ENCODE measurements at places on chromosomes 13 and 19. TPM values are rescaled to one million over a fixed set of nuclear protein-coding genes. Genes with fewer than 3 reads are reported as not detected.

Gene LGI4
- total RNA-seq = 0.21 TPM

Gene PODNL1
- total RNA-seq = 13.9 TPM

Gene CDC34
- 63.8 TPM for total RNA-seq

Gene MAMSTR
- total RNA-seq = 2.3 TPM

Gene NOP53
- total RNA-seq = 108 TPM

Gene HSD11B1L
- total RNA-seq = 9.1 TPM

Gene ZNF534
- total RNA-seq = not detected

Gene CFAP97D2
- not detected for total RNA-seq

Gene ADAMTSL5
- 18.1 TPM for total RNA-seq

DNA sequence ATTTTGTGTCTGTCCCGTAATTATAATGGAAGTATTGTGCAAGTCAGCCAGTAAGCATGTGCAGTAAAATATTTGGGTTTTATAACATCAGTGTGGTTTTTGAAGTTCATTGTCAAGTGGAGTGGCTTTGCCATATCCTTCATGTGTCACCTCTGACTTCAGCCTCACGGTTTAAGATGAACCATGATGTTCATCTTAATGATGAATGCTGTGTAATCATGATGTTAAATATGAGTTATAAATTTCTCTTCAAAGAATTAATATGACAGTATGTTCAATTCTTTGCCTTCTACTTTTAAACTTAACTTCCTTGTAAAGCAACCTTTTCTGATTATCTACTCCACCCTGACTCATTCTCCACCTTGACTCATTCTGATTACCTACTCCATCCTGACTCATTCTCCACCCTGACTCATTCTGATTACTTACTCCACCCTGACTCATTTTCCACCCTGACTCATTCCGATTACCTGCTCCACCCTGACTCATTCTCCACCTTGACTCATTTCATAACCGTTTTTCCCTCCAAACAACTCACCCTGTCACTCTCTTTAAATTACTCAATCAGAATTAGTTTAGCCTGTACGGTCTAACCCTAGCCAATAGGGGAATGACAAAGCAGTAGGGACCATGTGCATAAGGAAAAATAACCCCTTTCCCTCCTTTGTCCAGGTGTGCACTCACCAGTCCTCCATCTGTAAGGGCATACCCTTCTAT is 50.3 kb upstream of the ANKRD10 start:
- peak; percentile 93 for DNase-seq

DNA sequence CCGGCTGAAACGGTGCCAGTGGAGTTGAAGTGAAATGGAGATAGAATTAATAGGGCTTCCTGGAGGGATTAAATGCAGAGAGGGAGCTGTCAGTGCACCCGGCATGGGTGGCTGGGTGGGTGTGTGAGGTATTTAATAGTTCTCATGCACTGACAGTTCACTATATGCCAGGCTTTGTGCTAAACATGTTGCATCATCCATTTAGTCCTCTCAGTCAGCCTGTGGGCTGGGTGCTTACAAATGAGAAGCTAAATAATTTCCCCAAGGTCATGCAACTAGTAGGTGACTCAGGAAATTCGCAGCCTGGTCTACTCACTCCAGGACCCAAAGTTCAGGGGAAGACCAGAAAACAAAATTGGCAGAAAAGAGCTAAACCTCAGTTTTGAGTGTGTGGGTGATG is 63.5 kb upstream of the SPATA13 start:
- DNase-seq = peak; percentile 21

GRCh38 chr19:45897261-45897812 is 5.1 kb downstream of the MYPOP start:
- no peak for DNase-seq

DNA sequence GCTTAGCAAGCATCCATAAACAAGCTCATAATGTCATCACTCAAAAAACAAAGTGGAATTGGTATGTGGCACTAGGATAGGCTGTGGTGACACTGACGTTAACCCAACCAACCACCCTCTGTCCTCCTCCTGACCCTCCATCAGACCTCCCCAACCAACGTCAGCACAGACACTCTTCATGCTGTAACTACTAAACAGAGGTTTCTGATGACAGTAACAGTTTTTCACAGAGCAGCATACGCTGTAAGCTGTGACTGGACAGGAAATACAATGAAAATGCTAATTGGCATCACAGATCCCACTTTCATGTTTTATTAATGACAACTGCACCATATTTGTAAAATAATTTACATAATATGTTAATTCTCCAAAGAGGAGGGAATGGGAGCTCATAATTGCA is 238.0 kb downstream of the IRS2 start:
- no peak for DNase-seq

DNA sequence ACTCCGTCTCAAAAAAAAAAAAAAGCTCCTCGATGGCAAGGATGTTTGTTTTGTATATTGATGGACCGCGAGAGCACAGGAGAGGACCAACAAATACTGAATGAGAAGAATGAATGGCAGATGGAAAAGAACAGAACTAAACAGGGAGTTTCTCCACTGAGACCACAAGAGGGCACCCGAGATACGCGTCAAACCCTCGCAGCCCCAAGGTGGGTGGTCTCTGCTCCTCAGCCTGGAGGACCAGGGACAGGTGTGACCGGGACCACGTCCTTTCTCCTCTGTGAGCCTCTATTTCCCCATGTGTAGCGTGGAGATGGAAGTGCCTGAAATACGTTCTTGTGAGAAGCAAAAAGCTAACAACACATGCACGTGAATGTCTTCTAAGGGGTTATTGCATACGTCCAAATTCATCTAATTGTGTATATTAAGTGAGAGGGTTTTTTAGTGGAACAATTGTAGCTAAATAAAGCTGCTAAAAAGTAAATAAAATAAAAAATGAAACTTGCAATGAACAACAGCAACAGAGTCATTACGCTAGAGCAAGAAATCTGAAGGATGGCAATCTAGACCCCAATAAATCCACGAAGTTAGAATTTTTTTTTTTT is 8.3 kb upstream of the CDC42EP5 start:
- no peak for DNase-seq

DNA sequence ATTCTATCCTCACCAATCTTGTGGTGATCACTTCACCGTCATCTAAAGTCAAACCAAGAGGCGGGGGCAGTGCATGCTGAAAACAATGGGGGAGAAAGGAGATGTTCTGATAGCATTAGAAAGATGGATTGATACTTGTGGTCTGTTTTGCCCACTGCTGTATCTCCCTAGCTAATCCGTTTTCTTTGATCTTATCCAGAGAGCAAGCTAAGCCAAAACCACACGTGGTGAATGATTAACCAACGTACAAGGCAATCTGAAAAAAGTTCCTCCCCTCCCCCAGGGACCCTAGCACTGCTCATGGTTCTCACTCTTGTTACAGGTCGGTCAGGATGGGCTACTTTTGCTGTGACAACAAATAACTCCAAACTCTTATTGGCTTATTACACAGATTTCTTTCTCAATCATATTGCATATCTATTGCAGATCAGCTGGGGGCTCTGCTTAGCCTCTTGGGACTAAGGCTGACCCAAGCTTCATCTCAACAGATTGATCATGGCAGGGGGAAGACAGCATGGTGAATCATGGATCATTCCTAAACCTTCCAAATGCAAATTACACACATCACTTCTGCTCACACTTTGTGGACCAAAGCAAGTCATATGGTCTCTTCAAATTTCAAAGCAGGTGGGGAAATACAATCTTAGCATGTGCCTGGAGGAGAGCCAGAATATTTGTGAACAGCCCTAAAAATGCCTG is 11.9 kb upstream of the C13orf42 start:
- no peak for DNase-seq

DNA sequence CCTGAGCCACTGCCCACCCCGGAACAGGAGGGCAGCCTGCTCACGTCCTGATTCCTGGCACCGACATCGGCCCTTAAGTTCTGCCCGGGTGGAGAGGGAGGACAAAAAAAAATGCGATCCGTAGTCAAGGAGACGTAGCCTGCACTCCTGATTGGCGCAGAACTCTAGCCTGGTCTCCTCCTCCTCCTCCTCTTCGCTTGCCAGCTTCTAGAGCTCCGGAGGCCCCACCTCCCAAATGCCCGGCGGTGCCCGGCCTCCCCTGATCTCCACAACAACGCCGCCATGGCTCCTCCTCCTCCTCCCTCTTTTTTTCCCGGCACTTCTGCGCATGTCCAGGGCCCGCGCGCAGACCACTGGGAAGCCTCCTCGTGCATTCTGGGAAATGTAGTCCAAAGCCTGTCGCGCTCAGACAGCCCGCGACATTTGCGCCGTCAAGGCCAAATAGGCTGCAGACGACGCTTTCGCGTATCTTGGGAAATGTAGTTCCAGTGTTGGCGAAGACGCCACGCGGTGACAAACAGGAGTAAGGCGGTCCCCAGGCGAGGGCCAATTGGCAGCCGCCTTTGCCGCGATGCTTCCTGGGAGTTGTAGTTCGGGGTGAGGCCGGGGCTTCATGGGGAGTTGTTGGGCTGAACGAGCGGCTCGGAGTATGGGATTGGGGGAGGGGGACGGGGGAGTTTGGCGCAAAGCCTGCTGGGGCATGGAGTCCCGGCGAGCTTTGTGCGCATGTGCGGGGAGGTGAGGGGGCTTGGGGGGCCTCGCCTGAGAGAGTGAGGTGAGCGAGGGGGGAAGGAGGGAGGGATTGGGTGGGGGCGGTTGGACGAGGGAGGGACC is at the start of gene ZNF444:
Gene ZNF444, plus strand, starts transcription at position 705 of the 834 bp plus-strand sequence. CDS start 5,625 bp downstream, outside the sequence.
- peak; percentile 99 for DNase-seq

- no peak for DNase-seq
Observed at GRCh38 chr13:26325876-26326275, 71.9 kb downstream of the CDK8 start.

DNA sequence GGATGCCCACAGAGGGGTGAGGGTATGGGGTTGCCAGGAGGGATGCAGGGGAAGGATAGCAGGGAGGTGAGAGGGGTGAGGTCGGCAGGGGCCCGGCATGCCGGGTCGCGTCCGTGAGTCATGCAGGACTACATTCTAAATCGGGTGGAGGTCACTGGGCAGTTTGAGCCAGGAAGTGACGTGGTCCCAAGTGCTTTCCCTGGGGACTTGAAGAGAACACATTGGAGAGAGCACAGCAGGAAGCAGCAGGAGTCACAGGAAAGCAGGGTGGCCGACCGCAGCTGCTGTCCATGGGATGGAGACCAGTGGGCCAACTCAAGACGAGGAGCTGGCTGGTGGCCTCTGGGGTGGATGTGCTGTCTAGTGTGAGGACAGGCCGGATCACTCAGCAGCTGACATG is 92.0 kb upstream of the WASF3 start:
- no peak for DNase-seq

- no peak for DNase-seq
Observed at GRCh38 chr13:53201454-53202225, 173.0 kb downstream of the OLFM4 start.

DNA sequence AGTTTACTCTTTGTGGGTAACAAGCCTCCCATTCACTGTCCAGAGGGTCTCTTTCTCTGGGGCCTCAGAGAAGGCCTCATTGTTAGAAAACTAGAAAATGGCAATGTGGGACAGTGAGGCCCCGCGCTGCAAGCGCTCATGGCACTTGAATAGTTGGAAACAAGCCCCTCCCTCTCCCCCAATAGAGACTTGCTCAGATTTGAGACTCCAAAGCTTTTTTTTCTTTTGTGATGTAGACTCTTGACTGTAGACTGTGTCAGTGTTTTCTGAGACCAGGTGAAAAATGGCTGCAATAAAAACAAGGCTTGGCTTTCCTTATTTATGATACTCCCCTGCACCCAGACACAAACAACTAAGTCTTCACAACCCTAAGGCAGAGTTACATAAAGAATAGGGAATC is 38.7 kb upstream of the UBL3 start:
- no peak for DNase-seq

GRCh38 chr13:28792992-28793391 is 27.1 kb upstream of the MTUS2 start:
- DNase-seq = peak; percentile 90

DNA sequence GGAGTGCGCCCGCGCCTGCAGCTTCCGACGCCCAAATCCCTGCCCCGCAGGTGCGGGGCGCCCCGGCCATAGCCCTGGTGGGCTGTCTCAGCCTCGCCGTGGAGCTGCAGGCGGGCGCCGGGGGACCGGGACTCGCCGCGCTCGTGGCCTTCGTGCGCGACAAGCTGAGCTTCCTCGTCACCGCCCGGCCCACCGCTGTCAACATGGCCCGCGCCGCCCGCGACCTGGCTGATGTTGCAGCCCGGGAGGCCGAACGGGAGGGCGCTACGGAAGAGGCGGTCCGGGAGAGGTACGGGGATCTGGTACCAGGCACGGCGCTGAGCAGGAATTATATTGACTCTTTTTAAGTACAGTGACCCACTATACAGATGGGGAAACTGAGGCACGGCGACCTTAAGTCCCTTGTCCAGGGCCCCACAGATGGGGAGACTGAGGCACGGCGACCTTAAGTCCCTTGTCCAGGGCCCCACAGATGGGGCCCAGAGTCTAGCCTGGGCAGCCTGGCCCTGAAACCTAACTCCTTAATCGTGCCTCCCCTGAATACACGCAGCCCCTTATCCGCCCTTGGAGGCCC is 586 bp downstream of the MRI1 start:
- no peak for DNase-seq

DNA sequence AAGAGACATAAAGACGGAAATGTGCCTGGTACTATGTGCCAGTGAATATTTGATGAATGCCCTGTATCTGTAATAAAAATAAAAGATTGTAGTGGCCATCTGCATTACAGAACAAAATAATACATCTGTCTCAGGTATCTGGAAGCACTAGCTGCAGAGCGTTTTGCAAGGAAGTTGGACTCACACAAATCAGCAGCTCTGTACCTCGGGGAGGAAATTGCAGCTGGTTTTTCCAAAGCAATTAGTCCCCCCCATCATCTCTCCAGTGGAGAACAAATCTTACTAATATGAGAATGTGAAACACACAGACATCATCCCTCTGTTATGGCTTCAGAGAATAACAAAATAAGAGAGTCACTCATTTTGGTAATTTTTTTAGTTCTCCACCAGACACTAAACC is 245.3 kb downstream of the ITGBL1 start:
- no peak for DNase-seq

GRCh38 chr19:11496391-11497163 is 9.1 kb downstream of the ZNF653 start:
- DNase-seq = peak; percentile 80

DNA sequence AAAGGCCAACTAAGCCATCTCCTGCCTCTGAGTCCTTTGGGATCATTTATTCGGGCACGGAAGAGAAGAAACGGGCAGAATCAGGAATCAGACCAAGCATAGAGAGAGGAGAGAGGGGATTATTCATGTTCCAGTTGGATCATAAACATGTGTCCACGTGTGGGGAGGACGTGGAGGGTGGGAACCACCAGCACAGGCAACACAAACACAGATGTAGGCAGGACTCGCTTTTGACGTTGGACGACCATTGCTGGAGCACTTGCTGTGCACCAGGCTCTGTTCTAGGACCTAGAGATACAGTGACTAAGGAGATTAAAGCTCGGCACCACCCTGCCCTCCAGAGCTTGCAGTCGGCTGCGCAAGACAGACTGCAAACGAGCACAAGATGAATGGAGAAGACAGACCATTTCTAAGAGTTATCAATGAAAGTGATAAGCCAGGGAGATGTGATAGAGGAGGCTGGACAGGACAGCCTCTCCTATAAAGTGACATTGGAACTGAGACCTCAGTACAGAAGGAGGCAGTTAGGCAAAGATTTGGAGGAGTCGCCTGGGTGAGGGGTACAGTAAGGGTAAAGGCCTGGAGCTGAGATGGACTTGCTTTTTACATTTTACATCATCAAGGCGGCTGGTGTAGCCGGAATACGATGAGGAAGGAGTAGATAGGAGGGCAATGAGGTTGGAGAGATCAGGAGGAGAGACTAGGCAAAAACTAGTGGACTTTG is 716 bp downstream of the SH2D3A start:
- DNase-seq = no peak

- no peak for DNase-seq
Observed at GRCh38 chr19:18226956-18227780, 930 bp upstream of the PDE4C start.

Measured in HFFc6 (cell line).